ENCODE measurements at places on chromosomes 1 and 21.

GRCh38 chr1:45356186-45356585 lies 15.9 kb upstream of the MUTYH start:
- DNase-seq: no peak

- DNase-seq: no peak
These were observed 7.0 kb upstream of the LPAR3 start for GRCh38 chr1:84899969-84900368.

DNA sequence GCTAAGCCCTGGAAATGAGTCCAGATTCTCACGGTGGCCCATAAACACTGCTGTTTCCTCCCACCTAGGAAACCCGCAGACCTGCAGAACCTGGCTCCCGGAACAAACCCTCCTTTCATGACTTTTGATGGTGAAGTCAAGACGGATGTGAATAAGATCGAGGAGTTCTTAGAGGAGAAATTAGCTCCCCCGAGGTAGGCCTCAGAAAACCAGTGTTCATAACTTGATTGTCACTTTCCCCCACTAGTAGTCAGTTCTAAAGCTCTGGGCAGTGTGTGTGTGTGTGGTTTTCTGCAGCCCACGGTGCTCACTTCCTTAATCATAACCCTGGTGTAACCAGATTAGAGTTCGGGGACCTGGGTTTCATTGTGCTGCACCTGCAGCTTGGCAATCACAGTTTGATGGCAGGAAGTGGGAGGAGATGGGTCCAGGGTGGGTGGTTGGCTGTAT lies 39.1 kb downstream of the CLIC6 start:
- DNase-seq: no peak

DNA sequence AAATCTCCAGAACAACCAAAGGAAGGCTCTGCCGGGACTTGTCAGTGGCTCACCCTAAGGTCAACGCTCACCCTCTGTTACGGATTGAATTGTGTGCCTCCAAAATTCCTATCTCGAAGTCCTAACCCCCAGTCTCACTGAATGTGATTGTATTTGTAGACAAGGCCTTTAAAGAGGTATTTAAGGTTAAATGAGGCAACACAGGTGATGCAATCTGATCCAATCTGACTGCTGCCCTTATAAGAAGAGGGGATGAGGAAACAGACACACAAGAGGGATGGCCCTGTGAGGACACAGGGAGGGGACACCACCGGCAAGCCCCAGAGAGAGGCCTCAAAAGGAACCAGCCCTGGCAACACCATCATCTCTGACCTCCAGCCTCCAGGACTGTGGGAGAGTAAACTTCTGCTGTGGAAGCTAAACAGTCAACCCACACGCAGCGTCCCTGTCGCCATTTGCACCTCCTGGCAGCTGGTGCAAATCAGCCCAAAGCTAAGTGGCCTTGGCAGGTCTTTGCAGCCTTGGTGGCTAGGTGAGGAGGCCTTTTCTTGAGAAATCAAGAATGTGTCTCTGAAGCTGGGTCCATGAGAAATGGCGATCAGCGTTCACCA lies 24.2 kb downstream of the UBASH3A start:
- DNase-seq: no peak

DNA sequence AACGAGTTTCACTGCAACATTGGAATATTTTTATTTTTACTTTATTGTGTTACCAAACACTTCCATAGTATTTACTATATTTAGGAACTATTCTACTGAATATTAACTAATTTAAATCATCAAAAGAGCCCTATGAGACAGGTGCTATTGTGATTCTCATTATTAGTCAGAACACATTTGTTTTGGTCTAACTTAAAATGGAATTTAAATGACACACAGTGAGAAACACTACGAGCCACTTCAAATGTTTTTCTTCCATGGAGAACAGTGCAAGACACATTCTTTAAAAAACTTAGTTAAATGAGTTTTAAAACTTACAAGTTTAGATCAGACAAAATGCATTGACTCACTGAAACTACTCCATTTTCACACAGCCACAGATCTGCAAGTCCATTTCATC lies 6.6 kb upstream of the TRAF3IP3 start:
- DNase-seq: no peak

DNA sequence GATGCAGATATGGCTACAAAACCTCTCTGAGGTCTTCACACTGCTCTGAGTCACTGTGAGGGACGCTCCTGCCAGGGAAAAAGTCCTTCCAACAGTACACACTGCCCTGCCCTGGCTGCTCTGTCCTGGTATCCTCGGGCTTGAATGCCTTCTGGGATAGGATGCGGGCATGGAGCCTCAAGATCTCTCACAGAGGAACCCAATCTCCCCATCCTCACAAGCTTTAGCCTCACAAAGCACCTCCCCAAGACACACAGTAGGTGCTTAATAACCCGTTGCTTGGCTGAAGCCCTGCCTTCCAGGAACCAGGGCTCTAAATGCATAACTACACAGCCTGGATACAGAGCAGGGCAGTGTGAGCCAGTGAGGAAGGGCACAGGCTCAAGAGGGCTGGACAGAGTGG lies 9.2 kb downstream of the RAP1GAP start:
- DNase-seq: no peak

- no peak for DNase-seq
These were observed 163.7 kb downstream of the NTMT2 start for GRCh38 chr1:170309389-170310013.

GRCh38 chr1:75317976-75318375 lies 183.8 kb downstream of the LHX8 start:
- no peak for DNase-seq

- no peak for DNase-seq
These were observed 88.1 kb upstream of the TTC39A start for GRCh38 chr1:51418384-51418959.

- DNase-seq: no peak
These were observed 4.8 kb downstream of the S100A16 start for GRCh38 chr1:153608089-153608682.
